Activated CD4-positive, alpha-beta T cell treated with anti-CD3 and anti-CD28 coated beads, Interleukin-2, amount 50 U/mL, for 48 hours (primary cell): ENCODE measurements at places on chromosomes 2 and 18.

- no peak for DNase-seq
Measured at GRCh38 chr2:173942861-173943523, 22.2 kb downstream of the SP3 start.

DNA sequence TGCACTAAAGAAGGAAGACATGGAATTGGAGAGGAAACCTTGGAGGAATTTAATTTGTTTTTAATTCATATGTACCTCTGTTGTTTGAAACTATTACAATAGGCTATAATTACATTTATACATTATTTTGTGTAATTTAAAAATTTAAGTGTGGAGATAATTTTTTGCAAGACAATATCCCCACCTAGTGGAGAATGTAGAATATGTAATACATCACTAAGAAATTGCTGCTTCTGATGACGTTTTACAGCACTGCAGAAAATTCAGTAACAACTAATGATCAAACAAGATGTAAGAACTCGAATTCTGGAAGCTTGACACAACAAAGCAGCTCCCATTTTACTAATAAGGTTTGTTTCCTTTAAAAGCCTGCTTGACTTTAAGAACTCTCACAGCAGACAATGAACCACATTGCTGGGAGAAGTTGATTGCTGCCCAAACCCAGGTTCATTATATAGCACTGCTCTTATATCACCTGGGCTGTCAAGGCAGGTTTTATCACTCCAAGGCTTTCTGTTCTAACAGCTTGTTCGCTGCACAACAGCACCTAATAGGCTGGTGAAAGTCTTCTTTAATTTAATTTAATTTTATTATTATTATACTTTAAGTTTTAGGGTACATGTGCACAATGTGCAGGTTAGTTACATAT is 53.4 kb downstream of the THADA start:
- no peak for DNase-seq

GRCh38 chr2:23705771-23706612 is 220.9 kb downstream of the ATAD2B start:
- DNase-seq = no peak

GRCh38 chr18:42564761-42565160 is 550.7 kb downstream of the RIT2 start:
- DNase-seq = no peak

DNA sequence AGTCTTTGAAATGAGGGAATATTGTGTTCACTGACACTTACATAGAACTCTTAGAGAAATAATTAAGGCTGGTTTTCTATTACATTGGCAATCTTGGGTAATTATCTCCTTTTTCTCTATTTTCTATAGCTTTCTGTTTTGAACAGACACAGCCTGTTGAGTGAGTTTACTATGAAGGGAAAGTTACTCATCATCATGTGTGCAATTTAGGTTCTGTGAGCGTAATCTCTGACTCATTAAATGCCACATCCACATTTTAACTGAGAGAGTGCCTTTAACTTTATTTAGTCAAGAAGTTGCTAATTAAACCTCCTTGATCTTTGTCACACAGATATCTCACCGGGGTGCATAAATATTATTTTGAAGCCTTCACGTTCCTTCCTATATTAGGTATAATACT is 174.0 kb upstream of the SLC8A1 start:
- no peak for DNase-seq

- DNase-seq = no peak
Measured at GRCh38 chr2:215698566-215698965, 262.7 kb upstream of the FN1 start.

DNA sequence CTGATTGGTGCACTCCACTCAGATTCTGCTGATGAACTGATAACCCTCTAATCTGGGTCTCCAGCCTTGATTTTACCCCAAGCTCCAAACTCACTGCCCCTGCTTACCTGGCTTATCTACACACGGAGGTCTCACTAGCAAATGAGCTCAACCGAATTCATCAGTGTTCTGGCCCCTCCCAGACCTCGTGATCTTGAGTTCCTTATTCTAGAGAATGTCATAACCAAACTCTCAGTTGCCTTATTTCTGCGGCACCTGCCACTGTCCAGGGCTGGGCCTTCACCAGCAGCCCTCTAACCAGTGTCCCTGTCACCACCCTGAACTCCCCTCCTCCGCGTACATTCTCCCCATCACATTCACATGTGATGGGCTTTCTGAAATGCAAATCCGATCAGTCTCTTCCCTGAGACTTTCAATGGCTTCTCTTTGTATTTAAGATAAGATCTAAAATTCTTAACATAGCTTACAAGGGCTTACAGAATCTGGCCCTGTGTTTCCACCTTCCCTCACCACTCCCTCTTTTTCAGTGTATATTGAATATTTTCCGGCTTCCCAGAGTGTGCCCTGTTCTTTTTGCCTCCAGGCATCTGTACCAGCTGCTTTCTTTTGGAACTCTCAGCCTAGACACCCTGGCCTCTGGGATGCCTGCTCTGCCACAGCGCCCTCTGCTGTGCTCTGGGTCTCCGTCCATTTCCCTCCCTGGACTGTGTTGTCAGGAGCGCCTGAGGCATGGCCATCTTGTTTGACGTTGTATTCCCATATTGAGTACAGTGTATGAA is 31.1 kb downstream of the NAB1 start:
- peak; percentile 72 for DNase-seq

DNA sequence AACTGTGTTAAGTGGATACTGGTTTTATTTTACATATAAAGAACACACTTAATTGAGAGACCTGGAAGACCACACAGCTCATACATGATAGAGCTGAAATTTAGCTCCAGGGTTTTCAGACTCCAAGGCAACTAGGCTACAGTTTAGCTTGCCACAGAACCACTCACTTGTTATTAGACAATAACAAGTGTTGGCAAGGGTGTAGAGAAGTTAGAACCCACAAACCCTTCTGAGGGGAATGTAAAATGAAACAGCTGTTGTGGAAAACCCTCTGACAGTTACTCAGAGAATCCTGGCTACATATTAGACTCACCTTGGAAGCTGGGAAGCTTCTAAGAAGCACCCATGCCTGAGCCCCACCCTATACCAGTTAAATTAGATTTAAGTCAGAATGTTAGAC is 75.3 kb downstream of the MAP3K20 start:
- no peak for DNase-seq

GRCh38 chr2:3463944-3464343 is 55.4 kb downstream of the ADI1 start:
- no peak for DNase-seq

GRCh38 chr2:161207941-161208340 is 47.7 kb downstream of the TANK start:
- DNase-seq = no peak

DNA sequence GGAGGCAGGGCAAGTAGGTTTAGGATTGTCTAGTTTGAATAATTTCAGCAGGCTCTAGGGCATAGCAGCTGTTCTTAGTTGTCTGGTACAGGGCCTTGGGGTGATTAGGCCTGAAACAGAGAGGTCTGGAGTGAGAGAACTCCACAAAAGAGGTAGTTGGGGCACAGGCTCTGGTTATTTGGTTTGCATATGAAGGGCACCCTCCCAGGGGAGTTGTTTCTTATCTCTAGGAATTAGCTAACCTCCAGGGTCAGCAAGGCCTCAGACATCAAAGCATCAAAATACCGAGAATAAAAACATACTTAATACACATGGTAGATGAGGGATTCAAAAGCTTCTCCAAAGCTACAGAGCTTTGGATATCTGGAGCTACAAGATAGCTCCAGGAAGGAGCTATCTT is 38.3 kb upstream of the SLC14A2 start:
- no peak for DNase-seq

DNA sequence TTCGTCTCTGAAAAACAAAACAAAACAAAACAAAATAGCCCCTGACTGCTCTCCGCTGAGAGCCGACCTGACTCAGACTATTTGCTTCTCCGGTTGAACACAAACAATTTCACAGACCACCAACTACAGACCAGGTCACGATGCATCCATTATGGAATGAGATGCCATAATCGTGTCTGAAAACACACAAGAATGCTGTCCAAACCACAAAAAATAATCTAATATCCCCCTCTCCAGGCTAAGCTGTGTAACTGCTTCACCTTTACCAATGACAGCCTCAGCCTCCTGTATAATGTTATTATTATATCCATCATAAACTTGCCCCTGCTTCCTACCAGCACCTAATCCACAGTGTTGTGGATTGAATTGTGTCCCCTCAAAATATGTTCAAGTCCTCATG is 114.7 kb downstream of the DNAH6 start:
- no peak for DNase-seq

DNA sequence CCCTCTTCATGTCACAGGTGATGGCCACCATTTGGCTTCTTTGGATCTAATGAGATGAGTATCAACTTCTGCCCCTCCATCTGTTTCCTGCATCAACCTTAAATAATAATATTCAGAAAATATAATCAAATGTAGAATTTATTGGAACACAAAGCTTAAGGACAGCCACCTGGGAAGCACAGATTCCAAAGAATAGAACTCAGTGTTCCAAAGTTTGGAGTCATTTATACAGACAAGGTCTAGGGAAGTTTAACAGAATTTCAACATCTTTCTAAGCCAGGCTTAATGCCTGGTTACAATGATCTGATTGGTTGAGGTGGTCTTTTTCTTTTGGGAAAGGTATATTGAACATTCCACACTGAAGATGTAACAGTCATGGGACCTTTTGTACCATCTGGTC is 218.0 kb upstream of the PIEZO2 start:
- DNase-seq = no peak

GRCh38 chr2:59233448-59233847 is 992.3 kb upstream of the FANCL start:
- no peak for DNase-seq

DNA sequence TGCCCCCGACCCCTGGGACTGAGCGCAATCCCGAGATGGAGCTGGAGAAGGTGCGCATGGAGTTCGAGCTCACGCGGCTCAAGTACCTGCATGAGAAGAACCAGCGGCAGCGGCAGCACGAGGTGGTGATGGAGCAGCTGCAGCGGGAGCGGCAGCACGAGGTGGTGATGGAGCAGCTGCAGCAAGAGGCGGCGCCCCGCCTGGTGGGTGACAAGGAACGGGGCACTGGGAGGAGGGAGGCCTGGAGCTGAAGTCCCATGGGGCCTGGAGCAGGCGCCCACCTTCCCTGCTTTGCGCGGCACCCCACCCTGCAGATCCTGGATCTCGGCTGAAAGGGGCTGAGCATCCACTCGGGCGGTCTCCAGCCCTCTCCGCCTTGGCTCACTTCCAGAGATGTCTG is 1.2 kb downstream of the TMEM247 start:
- no peak for DNase-seq

- peak; percentile 20 for DNase-seq
Measured at GRCh38 chr18:46333431-46334135, 229.4 kb downstream of the HAUS1 start.

GRCh38 chr2:134220344-134220974 is 33.4 kb upstream of the MGAT5 start:
- DNase-seq = no peak

DNA sequence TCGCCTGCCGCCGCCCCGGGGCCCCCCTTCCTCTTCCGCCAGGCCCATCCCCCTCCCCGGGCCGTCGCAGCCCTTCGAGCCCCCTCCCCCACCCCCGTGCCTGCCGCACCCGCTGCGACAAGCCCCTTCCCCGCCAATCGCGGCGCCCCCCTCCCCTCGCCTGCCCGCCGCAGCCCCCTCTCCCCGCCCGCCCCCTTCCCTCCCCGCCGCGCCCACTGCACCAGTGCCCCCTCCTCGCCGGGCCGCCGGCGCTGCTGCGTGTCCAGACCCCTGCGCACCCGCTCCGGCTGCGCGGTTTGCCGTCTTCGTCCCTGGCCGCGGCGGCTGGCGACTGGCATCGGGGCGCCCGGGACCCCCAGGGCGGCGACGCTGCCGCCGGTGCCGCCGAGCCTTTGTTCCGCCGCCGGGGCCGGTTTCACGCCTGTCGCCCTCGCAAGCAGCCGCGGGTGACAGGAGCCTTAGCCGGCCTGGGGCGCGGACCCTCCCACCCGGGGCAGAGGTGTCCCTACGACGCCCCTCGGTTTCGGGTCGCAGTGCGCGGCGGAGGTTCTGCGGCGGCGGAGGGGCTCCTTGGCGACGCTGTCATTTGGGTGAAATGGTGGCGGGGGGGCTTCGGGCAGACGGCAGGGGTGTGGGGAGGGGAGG is 18.1 kb downstream of the GPC1 start:
- no peak for DNase-seq

GRCh38 chr2:240749516-240749915 is 57.9 kb downstream of the AQP12A start:
- no peak for DNase-seq

GRCh38 chr18:46366201-46366600 is 262.0 kb downstream of the HAUS1 start:
- DNase-seq = no peak

GRCh38 chr2:191999101-191999841 is 152.4 kb upstream of the CAVIN2 start:
- DNase-seq = no peak

GRCh38 chr2:47719099-47719498 is 63.8 kb upstream of the MSH6 start:
- no peak for DNase-seq

DNA sequence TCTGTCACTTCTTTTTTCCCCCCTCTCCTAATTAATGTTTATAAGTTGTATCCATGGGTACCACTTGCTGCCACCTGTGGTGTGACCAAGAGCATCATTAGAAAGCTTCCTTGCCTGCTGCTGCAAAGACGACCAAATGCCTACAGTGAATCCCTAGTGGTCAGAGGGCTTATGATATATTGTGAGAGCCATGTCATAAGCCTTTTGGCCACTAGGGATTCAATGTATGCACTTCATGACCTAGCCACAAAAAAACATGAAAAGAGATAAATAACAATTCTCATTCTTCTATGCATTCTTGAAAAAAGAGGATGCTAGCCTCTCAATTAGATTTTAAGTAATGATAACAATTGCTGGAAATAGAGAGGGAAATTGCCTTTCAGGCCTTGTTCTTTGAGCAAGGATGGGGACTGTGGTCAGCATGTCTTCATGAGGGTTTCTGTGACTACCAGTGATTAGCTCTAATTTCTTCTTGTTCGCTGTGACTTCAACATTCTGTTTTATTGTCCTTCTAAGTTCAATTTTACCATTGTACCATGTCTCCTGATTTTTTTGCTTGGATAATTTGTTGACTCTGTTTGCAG is 435.3 kb downstream of the TGIF1 start:
- no peak for DNase-seq

GRCh38 chr2:57798346-57798745 is 248.3 kb upstream of the VRK2 start:
- DNase-seq = no peak

DNA sequence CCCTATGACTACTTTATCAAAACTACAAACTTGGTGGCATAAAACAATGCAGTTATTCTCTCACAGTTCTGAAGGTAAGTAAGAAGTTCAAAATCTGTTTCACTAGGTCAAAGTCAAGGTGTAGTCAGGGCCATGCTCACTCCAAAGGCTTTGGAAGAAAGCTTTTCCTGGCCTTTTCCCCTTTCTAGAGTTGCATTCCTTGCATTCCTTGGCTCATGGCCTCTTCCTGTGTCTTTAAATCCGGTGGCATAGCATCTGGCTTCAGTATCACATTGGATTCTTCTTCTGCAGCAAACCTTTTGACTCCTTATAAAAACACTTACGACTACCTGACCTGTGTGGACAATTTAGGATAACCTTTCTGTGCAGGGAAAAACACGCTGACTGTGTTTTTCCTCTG is 543.5 kb upstream of the HNMT start:
- DNase-seq = no peak

- DNase-seq = no peak
Measured at GRCh38 chr2:196018037-196018436, 50.6 kb downstream of the DNAH7 start.

- no peak for DNase-seq
Measured at GRCh38 chr2:72236445-72237067, 88.9 kb upstream of the CYP26B1 start.
